ENCODE measurements at places on chromosomes 5 and 9.

- DNase-seq = no peak
Observed at GRCh38 chr9:135283671-135284070, 195.9 kb upstream of the PPP1R26 start.

DNA sequence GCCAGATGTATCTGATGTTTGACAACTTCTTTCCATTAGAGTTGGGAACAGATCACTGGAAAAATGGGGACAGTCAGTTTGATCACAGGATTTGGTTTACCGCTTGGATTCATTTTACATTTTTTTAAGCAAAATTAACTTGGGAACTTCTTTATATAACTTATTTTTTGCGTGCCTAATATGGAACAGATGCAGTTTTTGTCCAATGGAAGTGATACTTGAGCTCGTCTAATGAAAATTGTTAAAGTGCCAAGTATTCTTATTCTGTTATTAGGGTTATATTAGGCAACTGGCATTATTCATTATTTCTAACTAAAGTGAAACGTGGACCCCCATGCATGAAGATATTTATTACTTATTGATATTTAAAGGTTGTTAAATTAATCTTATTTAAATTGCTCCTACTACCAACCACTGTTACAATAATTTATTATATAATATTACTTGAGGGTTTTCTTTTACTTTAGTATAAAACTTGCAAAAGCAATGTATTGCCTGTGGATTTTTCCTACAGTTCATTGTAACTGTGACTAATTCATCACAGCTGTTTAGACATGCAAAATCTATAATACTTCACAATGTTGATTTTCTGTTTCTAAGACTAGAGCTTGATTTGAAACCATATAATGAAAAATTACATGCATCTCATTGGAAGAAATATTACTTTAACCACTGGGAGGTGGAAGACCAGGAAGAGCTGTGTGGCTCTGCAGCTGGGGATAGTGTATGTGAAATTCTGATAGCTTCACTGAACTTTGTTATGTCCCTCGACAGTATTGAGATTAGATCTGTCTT, 787.3 kb upstream of the WWC1 start:
- DNase-seq = no peak

GRCh38 chr5:113153512-113154097, 177.0 kb downstream of the DCP2 start:
- no peak for DNase-seq

DNA sequence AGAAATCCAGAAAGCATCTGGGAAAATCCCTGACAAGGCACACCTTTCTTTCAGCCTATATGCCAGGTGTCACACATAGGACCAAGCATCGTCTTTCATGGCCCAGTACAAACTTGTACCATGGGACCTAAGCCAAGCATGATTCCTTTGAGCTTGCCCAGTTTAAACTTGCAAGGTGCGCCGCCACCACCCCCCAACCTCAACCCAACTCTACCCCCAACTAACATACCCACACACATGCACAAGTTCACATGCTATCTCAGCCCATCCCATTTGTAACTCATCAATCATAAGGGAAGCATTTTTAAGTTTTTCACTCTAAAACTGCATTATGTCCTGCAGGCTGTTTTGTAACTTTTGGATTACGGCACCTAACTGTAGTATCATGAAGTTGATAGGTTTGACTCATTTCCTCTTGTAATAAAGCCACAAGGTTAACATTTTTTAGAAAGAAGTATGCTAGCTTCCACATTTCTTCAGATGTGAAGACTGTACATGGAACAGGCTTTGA, 145.9 kb upstream of the FST start:
- DNase-seq = no peak

GRCh38 chr5:176817369-176817840, 7.0 kb downstream of the UNC5A start:
- no peak for DNase-seq

- no peak for DNase-seq
Observed at GRCh38 chr5:137703565-137703964, 32.3 kb downstream of the KLHL3 start.

- no peak for DNase-seq
Observed at GRCh38 chr5:10831419-10831818, 70.4 kb upstream of the DAP start.

- DNase-seq = no peak
Observed at GRCh38 chr5:157132281-157132612, 10.4 kb downstream of the MED7 start.

DNA sequence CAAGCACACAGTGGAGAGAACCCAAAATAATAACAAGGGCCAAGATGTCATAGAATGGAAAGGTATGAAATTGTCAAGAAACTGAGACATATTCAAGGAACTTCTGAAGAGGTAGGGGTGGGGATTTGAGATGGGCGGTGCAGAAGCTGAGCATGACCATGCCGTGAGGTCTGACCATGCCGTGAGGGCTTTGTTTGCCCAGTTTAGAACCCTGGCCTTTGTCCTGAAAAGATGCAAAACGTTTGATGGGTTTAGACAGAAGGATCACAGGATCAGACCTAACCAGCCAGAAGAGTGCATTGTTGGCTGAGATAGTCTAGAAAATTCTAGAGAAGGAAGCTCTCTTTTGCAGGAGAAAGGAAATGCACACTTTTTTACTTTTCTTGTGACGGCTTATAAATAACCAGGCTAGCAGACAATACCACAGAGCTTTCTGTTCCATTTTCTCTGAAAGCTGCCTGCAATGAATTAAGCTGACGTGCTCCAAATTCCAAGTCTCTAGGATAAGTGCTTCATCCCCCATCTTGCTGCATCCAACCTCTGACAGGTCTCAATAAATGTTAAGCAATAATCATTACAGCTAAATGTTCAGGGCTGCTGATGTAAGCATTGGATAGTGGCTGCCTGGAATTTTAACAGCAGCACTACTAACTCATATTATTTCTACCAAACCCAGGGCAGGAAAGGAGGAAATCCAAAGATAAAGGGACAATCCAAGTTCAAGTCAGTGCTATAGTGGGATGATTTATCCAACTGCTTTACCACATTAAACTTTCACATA, 110.9 kb upstream of the IL6ST start:
- no peak for DNase-seq

- DNase-seq = no peak
Observed at GRCh38 chr5:157285310-157286035, 19.6 kb downstream of the CYFIP2 start.

DNA sequence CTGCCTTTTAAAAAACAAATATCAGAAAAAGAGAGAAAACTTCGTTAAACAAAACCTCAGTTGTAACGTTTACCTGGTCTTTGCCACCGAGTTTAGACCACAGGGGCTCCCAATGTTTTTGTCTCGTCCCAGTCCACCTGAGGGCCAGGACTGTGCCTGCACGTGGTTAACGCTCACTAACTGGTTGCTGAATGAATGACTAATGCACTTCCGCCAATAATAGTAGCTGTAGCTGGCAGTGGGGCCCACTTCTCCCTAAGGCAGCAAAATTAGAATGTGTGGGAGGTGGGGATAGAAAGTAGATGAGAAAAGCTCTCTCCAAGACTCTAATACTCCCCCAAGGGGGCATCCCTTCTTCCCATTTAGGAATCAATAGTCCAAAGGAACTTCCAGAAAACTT, 29.1 kb upstream of the MED27 start:
- no peak for DNase-seq

GRCh38 chr9:69474821-69475220, 149.8 kb downstream of the ENTREP1 start:
- DNase-seq = peak; percentile 0

- no peak for DNase-seq
Observed at GRCh38 chr5:127802477-127802865, 99.3 kb downstream of the CCDC192 start.

GRCh38 chr9:31983895-31984294, 400.5 kb upstream of the ACO1 start:
- no peak for DNase-seq

DNA sequence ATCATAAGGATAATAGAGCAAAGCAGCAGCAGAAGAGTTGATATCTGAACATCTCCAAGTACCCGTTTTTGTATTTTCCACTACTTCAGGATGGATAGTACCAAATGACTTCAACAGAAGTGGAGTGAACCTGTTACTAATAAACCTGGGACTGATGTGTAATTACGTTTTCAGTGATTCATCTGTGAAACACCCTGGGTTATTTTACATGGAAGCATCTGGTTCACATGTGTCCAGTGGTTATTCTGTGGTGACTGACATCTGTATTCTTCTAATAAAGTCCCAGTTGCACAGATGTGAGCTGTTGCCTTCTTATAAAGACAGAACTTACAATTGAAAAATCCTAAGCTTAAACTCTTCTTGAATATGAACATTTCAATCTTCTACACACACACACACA, 139.7 kb upstream of the VCAN start:
- no peak for DNase-seq

DNA sequence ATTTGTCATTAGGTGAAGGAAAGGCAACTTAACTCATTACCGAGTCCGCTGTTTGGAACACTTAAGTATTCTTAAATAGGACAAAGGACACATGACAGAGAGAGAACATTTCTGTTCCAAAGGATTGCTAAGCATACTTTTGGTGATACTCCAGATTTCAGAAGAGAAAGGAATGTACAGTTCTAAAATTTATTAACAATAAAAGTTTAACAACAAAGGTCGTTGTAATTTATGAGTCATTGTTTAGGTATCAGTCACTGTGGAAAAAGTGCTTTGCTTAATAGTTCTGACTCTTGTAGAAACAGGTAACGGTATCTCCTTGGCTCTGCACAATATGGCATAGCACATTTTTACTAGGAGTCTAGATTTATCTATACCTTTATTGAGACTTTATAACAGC, 36.3 kb upstream of the PAM start:
- no peak for DNase-seq

GRCh38 chr9:125375820-125376219, 114.2 kb downstream of the GAPVD1 start:
- no peak for DNase-seq

DNA sequence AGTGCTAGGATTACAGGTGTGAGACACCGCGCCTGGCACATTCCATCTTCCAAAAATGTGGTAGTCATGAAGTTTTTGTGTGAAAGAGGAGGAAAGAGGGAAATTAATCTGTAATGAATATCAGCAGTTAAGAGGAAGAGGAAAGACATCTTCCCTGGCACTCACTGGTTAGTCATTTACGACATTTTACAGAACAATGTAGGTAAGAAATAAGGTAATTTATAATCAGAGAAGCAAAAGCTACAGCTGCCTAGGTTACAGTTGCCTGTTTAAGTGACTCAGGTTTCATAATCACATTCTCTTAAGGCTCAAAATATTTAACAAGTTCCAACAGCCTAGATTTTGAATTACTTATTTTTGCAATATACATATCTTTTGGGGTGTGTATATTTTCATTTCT, 26.9 kb downstream of the CNOT6 start:
- DNase-seq = no peak

DNA sequence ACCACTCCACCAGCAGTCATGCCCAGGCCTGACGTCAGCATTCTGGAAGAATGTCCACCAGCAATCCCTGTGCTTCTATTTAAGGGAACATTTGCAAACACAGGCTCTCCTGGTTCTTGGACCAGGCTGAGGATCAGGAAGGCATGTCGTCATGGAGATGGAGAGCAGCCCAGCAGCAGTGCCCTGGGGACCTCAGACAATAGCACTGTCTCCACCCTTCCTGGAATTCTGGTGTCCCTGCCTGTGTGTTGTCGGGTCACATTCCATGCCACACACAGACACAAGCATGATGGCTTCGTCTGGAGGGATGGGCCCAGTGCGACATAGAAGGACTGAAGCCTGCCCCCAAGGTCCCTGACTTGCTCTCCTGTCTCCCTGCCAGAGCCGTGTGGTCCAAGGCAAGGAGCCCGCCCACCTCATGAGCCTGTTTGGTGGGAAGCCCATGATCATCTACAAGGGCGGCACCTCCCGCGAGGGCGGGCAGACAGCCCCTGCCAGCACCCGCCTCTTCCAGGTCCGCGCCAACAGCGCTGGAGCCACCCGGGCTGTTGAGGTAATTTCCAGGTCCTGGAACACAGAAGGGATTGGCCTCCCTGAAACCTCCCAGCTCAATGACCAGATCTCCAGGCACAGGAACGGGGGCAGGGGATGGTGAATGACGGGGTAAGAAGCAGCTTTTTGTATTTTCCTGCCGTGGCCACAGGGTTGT, 43.8 kb downstream of the STOM start:
- no peak for DNase-seq

DNA sequence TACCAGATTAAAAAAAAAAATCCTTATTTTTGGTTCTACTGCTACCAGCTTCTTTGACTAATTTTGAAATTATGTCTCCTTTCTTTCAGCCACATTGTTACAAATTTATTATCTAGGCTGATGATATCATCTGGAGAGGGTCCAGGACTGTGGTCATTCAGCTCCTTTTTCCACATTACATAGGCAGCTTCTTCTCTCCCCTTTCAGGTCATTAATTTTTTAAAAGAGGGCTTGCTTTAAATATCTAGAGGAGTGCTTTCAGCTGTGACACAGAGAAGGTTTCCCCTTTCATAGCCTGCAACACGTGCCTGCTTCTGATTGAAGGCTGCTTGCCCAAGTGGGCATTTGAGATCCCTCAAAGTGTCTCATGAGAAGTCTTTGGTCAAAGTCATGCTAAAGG, 155.7 kb upstream of the PAPPA start:
- no peak for DNase-seq

- no peak for DNase-seq
Observed at GRCh38 chr5:52693280-52693679, 94.4 kb upstream of the ITGA1 start.

GRCh38 chr5:170603578-170604565, 100.1 kb downstream of the KCNIP1 start:
- DNase-seq = peak; percentile 3

DNA sequence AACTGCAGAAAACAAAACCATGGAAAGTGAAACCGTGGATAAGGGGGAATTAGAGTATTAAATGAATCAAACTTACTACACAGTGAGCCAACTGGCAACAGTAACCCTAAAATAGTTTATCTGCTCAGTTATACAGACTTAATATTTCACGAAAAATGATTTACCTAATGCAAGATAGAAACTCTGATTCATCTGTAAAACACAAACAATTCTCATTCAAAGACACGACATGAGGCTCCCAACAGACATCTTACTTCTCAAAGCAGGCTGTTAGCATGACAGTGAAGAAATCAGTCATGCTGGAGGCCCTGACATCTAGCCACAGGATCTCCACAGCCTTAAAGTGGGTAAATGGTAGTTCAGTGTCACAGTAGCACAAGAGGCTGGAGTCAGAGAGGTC, 131.2 kb downstream of the FBN2 start:
- DNase-seq = no peak

DNA sequence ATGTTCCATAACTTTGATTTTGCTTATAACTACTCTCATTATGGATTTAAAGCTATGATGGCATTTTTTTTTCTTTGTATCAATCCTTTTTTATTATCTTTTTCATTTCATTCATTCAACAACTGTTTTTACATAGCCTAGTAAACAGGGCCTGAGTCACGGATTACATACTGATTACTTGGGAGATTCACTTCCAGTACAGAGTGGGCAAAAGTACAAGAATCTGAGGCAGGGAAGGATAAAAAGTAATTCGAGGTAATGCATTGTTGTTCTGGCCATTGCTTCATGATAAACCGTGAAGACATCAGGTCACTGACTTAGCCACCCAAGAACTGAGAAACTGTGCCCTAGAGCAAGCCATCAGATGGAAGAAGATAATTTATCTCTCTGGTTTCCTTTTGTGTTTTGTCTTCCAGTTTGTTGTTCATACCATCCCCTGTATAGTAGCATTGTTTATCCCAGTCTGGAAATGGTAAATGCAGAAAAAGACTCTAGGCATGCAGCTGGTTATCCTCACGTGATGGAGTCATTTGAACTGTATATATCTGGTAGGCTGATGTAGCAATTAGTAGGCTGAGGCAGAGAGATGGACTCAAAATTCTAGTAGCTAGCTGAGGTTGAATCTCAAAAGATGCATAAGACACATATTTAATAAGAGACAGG, 145.6 kb downstream of the CNTLN start:
- no peak for DNase-seq
